ENCODE measurements at places on chromosomes 5 and 9.

GRCh38 chr5:132049559-132049958 lies 10.9 kb upstream of the IL3 start:
- no peak for DNase-seq

DNA sequence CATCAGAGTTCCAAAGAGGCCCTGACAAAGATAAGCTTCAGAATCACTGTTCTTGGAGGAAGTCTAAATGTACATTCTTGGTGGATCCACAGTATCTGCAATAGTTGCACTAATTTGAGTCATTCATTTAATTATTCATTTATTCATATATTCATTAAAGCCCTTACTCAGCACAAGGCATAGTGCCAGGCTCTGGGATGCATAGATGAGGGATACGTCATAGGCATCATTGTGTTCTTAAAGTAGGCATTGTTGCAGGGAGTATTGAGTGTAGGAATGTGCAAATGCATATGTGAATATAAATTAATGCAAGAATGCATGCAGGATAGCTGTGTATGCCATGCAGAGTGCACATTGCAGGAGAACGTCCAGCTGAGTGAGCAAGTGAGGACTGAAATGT lies 100.7 kb downstream of the DRD1 start:
- no peak for DNase-seq

DNA sequence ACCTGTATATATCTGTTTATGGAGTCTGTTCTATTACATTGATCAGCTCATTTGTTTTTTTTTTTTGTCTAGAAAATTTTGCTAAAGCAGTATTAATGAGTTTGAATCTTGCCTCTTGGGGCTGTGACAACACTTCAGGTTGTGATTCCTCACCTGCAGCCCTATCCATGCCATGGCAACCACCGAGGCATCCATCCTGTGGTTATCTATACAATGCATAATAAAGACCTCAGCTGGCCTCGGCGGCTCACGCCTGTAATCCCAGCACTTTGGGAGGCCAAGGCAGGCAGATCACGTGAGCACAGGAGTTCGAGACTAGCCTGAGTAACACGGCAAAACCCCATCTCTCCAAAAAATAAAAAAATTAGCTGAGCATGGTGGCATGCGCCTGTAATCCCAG lies 28.1 kb upstream of the PDCD1LG2 start:
- no peak for DNase-seq

GRCh38 chr5:169697976-169698375 lies 60.9 kb downstream of the DOCK2 start:
- no peak for DNase-seq

DNA sequence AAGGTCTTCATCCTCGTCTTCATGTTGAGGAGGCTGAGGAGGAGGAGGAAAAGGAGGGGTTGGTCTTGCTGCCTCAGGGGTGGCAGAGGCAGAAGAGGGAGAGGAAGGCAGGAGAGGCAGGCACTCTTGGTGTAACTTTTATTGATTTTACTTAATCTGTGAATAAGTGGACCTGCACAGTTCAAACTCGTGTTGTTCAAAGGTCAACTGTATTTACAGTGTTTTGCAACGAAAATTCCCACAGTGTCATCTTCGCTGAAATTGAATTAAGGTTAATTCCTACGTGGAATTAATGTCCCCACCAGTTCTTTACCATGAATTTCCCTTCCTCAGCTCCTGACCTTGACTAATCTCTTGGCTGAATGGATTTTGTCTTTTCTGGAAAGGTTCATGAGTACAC lies 21.2 kb upstream of the ENHO start:
- no peak for DNase-seq

- no peak for DNase-seq
These were observed 242.0 kb downstream of the AUH start for GRCh38 chr9:91119679-91120078.

- DNase-seq: no peak
These were observed 388.0 kb upstream of the PIK3R1 start for GRCh38 chr5:67827541-67827940.
